ENCODE measurements at places on chromosomes 2 and 18.

GRCh38 chr18:80228051-80228848 is 19.1 kb downstream of the PARD6G start:
- no peak for DNase-seq

DNA sequence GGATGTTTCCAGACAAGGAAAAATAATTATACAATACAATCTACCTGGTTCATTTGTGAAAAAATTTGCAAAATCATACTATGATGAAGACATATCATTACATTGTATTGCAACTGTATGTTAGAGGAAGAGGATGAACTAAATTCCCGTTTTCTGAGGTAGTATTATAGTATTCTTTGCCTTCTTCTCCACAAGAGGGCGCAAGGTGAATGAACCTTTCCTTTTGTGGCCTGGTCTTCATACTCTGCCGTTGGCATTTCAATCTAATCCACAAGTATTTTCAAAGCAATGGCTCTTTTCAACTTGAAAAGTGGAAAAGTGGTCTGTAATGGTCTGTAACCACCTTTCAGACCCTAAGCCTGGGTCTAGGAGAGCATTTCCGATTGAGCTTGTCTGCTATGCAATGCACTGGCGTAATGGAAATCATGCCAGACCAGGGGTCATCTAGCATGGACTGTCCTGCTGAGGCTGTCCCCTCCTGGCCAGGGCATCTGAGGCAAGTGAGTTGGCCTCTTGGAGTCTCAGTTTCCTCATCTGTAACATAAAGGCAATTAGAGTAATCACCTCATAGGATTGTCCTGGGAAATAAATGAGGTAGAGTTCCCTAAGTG is 30.8 kb upstream of the ZNF396 start:
- DNase-seq: no peak

DNA sequence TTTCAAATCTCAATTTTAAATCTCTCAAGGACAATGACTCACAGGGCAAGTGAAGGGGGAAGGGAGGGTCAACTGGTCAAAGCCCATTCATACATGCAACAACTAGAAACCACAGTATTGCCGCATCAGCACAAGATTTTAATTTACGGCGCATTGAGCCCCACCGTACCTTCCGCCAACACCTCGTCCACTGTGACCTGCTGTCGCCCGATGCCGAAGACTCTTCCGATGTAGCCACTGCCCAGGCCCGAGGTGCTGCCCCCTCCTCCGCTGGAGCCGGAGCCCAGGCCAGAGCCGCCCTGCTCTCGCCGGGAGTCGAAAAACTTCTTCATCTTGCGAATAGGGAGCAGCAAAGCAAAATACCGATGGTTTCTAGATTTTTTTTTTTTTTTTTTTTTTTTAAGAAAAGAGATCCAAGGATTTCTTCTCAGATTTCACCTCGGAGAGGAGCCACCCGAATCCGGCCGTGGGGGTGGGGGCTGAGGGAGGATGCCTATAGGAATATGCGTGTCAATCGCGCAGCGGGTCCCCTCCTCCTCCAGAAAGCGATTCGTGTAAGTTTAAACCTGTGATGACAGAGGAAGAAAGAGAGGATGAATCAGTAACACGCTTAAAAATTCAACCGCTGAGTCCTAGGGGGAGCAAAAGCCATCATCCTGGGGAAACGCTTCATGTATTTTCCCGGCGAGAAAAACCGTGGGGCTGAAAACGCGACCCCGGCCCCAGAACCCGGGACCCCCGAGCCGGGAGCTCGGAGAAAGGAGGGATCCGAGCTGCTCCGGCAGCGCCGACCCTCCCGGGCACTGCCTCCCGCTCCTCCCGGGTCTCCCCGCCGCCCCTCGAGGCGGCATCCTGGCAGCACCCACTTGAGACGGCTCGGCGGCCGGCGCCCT is 584 bp downstream of the AAK1 start:
- no peak for DNase-seq

GRCh38 chr2:12856934-12857601 is 140.3 kb downstream of the TRIB2 start:
- DNase-seq: no peak

DNA sequence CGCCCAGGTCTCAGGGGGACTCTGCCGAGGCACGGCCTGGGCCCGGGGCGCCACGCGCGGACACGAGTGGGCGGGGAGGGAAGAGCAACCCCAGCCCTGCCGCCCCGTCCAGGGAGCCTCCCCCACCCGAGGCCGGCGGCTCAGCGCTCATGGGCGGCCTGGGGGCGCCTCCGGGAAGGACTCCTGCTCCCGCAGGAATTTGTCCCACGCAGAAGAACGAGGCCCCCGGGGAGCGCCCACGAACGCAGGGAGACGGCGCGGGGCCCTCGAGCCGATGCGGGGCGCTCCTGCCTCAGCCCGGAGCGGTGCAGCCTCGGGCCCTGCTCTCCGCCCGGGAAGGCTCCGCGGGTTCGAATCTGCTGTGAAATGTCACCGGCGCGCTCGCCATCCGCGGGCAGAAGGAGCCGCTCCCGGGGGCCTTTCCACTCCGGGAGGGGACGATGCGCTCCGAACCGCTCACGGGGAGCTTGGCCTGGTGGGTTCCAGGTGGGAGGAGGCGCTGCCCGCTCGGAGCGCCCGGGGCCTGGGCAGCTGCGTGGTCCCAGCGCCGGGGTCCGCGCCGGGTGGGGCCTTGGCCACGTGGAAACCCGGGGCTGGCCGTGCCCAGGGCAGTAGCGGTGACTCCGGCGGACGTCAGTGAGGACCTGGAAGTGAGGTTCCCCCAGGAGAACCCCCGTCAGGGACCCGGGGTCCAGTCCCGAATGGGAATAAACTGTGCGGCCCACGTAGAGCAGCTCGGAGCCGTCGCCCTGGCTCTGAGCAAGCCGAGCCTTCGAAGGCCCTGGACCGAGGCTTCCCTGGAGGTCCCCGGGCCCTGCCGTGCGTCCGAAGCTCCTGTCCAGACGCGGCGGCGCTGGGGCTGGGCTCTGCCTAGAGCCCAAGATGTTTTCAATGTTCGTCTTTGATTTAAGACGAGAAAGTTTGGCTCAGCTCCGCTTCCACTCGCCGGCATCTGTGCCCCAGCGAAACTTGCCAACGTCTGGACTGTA is 41.4 kb upstream of the CTDP1 start:
- DNase-seq: no peak

- DNase-seq: no peak
Measured at GRCh38 chr2:171811245-171811628, 82.8 kb downstream of the SLC25A12 start.

DNA sequence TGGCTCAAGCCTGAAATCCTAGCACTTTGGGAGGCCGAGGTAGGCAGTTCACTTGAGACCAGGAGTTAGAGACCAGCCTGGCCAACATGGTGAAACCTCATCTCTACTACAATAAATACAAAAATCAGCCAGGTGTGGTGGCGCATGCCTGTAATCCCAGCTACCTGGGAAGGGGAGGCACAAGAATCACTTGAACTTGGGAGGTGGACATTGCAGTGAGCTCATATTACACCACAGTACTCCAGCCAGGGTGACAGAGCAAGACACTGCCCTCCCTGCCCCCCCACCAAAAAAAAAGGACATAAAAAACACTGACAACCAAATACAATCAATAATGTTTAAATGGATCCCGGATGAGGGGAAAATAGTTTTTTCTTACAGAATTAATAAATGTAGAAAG is 7.8 kb downstream of the TIA1 start:
- no peak for DNase-seq

- no peak for DNase-seq
Measured at GRCh38 chr18:42028247-42028832, 73.3 kb downstream of the PIK3C3 start.

DNA sequence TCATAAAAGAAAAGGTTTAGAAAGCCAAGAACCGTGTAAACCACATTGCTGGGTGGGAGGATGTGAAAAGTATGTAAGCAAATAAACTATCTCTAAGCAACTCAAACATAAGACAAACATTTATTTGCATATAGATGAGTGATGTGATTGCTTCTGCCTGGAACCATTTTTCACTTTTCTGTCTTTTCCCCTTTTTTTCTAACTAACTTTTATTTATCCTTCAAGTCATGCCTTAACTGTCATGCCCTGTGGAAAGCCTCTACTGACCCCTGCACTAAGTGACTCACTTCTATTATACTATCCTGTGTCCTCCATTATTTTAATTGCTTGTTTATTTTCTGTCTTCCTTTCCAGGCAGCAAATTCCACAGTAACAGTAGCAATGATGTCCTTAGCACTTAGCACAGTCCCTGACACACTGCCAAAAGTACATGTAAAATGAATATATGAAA is 87.5 kb upstream of the CTAGE1 start:
- no peak for DNase-seq

- no peak for DNase-seq
Measured at GRCh38 chr2:129861666-129862288, 117.7 kb upstream of the RAB6C start.

Measured in iPS DF 6.9 (cell line).